ENCODE measurements at places on chromosomes 1 and 21.

DNA sequence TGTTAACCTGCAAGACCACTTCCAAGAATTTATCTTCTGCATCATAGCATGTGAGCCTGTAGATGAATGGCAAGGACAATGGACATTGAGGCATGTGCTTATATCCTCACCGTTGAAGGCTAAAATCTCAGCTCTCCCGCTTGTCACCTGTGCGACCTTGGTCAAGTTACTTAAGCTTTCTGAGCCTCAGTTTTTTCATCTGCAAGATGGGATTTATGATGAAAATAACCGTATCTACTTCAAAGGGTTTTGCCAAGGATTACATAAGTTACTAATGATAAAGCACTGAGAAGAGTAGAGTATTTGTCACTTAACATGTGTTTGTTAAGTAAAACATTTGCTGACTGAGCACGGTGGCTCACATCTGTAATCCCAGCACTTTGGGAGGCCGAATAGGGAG is 14.9 kb downstream of the RAP1GAP start:
- no peak for DNase-seq

DNA sequence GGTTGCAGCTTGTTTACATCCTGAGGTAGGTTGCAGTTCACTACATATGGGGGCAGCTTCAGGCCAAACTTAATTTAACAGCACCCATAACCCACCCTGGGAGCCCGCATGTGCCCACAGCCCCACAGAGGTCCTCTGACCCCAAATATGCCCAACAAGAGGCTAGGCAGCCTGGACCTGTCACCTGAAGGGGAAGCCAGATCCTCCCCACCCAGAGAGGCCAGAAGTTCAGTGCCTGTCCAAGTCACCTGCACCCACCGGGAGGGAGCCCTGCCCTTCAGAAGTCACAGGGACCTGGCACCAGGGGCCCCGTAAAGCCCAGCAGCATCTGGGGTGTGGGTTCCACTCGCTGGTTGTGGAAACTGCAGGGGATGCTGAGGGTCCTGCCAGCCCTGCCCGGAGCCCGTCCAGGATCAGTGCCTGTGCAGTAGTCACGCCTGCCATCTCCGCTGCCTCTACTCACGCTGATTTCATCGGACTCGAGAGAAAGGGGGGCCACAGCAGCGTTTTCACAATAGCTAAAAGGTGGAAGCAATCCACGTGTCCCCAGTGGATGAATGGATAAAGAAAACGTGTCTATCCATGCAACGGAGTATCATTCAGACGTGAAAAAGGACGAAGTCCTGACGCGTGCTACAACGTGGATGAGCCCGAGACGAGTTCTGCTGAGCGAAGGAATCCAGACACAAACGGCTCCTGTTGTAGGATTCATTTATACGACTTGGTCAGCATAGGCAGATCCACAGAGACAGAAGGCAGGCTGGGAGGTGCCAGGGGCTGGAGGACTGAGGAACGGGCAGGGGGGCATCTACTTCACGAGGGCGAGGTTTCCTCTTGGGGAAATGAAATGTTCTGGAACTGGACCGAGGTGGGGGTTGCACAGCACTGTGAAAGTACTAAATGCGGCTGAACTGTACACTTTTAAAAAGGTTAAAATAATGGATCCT is 33.9 kb upstream of the COL6A2 start:
- no peak for DNase-seq

GRCh38 chr1:44238660-44239059 is 25.4 kb downstream of the DMAP1 start:
- DNase-seq = no peak

DNA sequence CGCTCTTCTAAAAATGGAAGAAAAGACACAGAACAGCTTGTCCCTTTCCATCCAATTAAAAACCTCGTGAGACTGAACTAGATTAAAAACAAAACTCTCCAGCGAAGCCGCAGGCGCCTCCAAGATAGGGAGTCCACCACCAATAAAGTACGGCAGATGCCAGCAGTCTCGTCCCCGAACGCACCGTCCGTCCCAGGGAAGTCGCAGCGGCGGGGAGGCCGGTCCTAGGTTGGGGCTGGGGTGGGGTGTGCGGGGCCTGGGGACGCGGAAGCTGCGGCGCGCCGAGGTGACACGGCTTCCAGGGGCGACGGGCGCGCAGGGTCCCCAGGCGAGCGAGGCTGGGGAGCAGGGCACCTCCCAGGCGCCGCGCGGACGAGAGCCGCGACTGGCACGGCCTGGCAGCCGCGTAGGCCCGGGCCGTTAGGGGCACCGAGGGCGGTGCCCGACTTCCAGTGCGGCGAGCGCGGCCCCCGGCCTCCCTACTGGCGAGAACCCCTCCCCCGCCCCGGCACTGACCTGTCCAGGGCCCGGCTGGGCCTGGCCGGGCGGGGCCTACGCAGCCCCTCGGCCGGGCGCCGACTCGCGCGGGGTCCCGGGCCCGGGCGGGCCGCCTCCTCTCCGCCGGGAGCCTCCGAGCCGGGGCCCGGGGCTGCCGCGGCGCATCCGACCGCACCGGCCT is 28.3 kb upstream of the A3GALT2 start:
- peak; percentile 10 for DNase-seq

- DNase-seq = peak; percentile 70
Observed at GRCh38 chr21:45128613-45129188, 54.3 kb downstream of the ADARB1 start.

DNA sequence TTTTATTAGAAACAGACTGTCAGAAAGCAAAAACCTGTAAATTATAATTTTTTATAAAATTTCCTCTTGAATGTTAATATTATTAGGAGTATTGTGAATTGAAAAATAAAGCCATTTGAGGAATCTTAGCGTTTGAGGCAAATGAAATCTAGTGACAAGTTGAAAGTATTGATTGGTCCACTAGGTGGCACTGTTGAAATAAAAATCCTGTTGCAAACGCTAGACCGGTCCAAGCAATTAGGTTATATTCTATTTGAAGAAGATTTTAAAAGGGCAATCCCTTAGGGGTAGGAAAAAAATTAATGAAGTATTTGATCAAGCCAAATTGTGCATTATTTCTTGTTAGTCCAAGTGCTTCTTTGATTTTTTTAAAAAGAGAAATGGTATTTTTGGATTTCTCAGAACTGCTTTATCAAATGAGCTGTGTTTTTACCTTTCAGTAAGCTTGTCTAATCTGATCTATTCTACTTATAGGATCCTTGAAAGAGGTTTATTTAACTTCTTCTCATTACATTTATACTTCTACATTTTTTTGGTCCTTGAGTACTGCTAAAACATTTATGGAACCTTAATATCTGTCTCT is 57.7 kb downstream of the ATG4C start:
- DNase-seq = peak; percentile 11

- no peak for DNase-seq
Observed at GRCh38 chr1:178648151-178648550, 76.9 kb upstream of the RALGPS2 start.

- no peak for DNase-seq
Observed at GRCh38 chr1:160451859-160452232, 51.5 kb downstream of the VANGL2 start.

DNA sequence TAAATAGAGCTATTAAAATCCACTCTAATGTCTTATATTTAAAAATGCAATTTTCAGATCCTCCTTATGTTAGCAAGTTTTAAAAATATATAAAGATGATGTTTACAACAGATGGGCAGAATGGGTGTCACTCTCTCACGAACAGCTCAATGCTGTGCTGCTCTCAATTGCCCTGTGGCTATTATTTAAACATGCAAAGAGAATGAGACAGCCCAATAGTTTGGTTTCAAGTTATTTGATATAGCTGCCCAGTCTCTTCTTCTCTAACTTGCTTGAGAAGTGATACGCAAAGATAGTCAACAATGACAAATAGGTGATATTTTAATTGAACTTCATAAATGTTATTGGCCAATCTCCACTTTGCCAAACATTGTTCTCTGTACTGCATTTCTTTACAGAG is 199.3 kb upstream of the GREM2 start:
- no peak for DNase-seq

DNA sequence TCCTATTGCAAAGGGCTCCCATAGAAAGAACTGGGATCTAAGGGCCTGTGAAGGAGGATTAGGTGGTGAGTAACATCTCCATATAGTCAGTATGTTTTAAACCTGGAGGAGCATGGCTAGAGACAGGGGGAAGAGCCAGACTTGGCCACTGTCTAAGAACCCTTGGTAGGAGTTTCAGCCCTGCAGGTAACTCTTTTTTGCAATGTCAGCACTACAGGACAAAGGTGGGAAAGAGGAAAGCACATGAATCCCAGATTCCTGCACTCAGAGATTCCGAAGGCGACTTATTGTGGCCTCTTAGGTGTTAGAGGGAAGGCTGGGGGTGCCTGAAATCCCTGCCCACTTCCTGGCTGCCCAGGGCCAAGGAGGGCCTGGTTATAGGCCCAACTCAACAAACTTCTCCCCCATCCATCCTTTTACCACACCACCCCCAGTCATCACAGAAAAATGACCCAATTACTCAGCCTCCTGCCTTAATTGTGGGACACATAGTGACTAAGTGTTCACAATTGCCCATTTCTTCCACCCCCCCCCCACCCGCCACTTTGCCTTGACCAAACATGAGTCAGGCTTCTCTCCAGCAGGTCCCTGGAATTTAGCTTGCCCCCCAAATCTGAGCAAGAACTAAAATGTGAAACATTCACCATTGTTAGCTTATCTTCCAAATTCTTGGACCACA is 1.9 kb upstream of the NTNG1 start:
- no peak for DNase-seq

DNA sequence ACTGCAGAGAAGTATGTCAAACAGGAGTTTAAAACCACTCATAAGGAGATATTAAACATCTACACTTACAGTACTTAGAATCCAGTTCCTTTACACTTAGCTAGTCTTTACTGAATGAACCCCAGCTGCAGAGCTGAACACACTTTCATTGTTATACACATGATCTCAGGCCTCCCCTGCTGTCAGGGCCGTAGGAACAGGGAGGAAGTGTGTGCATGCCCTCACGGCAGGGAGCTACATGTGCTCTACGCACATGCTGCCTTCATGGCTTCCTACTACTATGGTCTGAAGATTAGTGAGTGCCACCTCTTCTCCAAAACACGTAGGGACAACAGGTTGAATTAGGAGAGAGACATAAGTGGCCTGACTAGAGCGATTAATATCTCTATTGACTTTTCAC is 191.5 kb downstream of the SIPA1L2 start:
- DNase-seq = no peak

- no peak for DNase-seq
Observed at GRCh38 chr1:101833312-101833711, 163.4 kb downstream of the OLFM3 start.

DNA sequence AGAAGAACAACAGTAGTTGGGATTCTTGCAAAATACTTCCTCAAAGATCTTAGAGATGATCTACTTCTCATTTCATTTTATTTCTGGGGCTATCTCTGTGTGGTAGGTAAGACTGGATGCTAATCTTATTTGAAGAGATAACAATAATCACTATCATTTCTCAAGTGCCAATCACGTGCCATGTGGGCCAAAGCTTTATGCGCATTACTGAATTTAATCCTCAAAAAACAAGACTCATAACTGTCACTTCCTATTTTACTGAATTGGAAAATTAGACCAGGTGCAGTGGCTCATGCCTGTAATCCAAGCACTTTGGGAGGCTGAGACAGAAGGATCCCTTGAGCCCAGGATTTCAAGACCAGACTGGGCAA is 121.7 kb downstream of the KCNN3 start:
- no peak for DNase-seq

DNA sequence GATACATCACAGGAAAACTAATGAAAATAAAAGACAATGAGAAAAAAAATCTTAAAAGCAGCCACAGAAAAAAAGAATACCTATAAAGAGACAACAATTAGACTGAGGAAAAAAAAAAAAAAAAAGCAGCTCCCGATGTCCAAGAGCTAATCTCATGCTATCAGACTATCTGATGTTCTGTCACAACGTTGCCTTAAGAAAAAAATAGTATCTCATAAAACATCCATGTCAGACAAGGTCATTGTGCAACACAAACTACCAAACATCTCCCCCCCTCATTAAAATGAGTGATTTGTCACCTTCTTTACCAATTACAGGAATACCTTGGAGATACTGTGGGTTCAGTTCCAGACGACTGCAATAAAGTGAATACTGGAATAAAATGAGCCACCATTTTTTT is 68.9 kb downstream of the ZNF644 start:
- no peak for DNase-seq

GRCh38 chr21:38675182-38675824 is 130.4 kb upstream of the ETS2 start:
- DNase-seq = no peak

DNA sequence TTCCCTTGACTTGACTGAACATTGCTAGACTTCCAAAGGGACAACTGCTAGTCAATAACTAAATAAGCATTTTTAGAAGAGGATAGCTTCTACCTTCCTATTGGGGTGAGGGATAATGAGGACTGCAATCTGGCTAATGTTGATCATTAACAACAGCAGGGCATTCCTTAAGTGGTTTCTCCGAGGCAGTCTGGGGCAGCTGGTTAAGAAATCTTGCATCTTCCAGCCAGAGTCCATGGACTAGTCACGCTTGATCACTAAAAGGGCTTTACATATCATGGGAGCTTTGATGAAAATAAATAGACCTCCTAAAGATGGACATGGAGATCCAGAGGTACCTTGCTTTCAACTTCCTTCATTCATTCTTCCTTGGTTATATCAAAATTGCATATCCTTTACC is 329.4 kb upstream of the ESRRG start:
- no peak for DNase-seq

GRCh38 chr1:25661043-25661815 is 44.6 kb downstream of the MAN1C1 start:
- no peak for DNase-seq

DNA sequence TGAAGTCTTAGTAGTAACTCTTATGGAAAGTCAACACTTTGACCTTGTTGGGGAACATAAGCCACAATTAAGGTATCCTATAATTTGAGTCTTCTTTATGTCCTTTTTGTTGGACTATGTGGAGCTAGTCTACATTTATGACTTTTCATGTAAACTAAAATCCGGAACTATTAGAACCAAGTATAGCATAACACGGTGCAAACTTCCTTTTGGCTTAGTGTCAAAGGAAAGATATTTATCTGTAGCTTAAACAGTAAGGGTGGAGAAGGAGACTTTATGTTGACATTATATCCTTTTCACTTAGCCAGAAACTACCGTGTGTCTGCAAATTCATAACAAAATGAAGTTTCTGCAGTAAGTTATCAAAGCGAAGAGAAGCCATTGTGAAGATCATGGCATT is 7.3 kb downstream of the UAP1 start:
- DNase-seq = no peak

- DNase-seq = no peak
Observed at GRCh38 chr1:17007121-17007520, 4.6 kb downstream of the ATP13A2 start.

- DNase-seq = no peak
Observed at GRCh38 chr1:227733751-227734545, 1.2 kb downstream of the JMJD4 start.

GRCh38 chr1:154402409-154402921 is 2.7 kb upstream of the IL6R start:
- DNase-seq = no peak

GRCh38 chr1:154807048-154807591 is 63.0 kb downstream of the KCNN3 start:
- no peak for DNase-seq

Data from stimulated activated CD4-positive, alpha-beta T cell treated with anti-CD3 and anti-CD28 coated beads, Interleukin-2, amount 100 ng/mL, for 4 hours (primary cell).